ENCODE measurements at places on chromosomes 1 and 21.
A peak's percentile ranks its signal among the peaks of the same experiment; 100 is the strongest.

GRCh38 chr21:27269644-27270043 lies 302.8 kb upstream of the ADAMTS5 start:
- peak; percentile 37 for DNase-seq

- DNase-seq = no peak
Measured at GRCh38 chr1:20442920-20443625, 42.9 kb downstream of the CAMK2N1 start.

DNA sequence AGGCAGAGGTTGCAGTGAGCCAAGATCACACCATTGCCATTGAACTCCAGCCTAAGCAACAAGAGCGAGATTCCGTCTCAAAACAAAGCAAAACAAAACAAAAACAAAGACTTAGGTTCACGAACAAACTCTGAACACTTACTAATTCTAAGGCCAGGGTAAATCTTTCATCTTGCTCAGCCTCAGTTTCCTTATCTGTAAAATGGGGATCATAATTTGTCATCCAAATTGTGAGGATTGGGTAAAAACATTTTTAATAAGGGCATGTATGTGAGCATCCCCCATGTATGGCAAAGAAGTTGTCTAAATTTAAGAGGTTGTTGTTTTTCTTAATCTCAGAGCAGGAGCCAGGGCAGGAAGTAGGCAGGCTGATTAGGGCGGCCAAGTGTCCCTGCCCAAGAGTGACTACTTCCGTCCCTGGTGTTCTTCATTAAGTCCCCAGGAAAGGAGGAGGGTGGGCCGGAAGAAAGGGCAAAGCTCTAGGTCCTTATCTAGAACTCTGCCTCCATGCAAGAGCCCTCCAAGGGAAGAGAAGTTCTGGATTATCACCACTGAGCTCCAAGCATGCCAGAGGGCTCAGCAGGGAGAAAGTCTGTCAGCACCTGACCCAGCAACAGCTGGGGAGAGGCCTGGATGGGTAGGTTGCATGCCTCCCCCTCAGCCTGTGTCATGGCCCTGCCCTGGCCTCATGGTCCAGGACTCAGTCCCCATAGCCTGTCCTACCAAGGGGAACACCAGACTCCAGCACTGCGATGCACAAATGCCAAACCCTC lies 49.9 kb upstream of the CLIC4 start:
- no peak for DNase-seq

GRCh38 chr1:203480525-203481084 lies 5.0 kb downstream of the PRELP start:
- peak; percentile 71 for DNase-seq

- DNase-seq = no peak
Measured at GRCh38 chr1:41340655-41341364, 20.4 kb upstream of the FOXO6 start.

DNA sequence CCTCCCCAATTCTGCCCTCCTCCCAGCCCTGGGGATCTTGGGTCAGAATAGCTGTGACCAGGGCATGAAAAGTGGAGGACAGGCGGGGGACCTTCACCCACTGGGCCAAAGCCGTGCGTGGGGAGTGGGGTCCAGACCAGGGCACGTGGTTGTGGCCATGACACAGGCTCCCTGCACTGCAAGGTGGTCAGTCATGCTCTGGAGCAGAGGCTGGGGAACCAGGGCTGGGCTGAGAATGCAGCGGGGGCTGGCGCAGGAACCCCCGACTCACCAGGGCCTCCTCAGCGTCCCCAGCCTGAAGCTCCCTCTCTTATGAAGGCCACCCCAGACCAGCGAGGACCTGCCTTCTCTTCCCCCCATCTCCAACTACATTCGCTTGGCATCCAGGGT lies 2.7 kb downstream of the DVL1 start:
- no peak for DNase-seq

DNA sequence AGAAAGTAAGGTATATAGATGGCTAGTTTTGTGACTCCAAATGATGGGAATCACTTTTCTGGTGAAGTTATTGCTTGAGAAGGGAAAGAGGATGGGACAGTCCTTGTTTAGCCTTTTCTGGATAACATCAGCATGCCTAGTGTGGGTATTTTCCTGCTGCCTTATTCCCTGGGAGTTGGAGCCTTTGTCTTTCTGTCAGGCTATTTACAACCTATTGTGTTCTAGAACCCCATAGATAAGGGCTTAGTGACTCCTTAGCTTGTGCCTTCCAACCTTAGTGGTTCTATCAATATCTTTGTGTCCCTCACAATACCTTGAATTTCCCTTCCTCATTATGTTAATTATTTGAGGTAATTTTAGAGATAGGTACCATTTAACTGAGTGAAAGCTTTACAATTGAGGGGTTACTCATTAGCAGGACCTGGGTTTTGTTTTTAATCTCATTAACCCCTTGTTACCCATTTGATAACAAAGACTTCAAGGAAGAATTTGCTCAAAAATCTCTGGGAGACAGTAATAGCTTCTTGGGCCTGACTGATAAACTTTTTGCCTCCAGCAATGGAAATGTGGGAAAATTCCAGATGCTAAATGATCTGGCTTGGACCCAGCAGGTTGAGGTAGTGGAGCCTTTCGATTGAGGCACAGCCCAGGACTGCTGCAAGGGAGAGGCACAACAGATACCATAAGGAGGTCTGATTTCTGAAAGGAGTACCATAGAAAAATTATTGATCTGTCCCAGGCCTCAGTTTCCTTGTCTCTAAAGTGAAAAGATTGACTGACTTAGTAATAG lies 49.0 kb downstream of the CACHD1 start:
- DNase-seq = no peak

GRCh38 chr1:98981917-98982513 lies 22.6 kb downstream of the PLPPR5 start:
- peak; percentile 24 for DNase-seq

DNA sequence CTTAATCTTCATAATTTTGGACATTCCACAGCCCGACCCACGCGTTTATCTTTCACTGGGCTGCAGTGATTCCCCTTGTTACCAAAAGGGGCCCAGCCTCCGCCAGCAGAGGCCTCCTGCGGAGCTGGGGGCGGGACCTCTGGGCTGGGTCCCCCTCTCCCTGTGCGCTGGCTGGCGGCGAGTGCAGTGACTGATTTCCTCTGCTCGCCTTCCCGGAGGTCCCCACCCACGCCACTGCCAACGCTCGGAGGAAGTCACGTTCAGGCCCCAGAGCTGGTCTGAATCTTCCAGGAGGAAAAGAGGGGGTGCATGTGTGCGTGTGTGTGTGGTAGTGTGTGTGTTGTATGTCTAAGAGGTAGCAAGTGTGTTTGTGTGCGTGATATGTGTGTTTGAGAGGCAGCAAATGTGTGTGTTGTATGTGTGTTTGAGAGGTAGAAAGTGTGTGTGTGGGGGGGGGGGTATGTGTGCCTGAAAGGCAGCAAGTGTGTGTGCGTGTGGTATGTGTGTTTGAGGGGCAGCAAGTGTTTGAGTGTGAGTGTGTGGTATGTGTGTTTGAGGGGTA lies 35.0 kb upstream of the JAK1 start:
- peak; percentile 21 for DNase-seq

DNA sequence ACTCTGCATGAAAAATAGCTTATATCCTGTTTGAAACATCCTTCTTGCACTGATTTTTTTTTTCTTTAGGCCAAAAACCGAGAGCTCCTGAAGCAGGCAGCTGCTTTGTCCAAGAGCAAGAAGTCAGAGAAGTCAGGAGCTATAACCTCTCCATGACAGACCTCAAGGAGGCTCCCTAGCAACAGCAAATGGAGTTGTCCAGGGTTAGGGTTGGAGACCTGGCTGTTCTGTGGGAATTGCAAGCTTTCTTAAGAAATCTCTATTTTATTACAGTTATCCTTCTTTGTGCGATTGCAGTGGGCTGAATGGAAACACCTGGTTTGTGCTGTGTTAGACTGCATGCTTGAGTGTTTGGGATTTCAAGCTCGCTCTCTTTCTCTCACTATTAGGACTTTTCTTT lies 12.6 kb upstream of the STX12 start:
- DNase-seq = no peak

GRCh38 chr1:226571893-226572292 lies 23.3 kb downstream of the STUM start:
- DNase-seq = no peak

GRCh38 chr1:65958561-65959350 lies 166.1 kb downstream of the PDE4B start:
- peak; percentile 71 for DNase-seq

DNA sequence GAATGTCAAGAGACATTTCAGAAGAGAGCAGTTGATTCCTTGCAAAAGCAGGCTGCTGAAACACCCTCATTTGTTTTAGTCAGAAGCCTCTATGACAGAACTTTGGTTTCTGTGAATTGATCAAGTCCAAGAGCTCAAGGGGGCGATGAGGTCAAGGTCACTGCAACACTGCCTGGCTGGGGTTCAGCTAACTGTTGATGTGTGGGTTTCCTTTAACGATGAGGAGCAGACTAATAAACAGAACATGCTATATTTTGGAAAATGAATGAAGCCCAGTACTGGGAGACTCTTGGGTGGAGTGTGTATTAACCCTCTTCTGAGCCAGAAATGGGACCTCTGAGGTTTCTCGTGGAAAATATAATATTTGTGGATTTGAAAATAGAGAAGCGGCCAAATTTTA lies 109.3 kb downstream of the ZC3H11B start:
- no peak for DNase-seq

- DNase-seq = peak; percentile 34
Measured at GRCh38 chr1:58447886-58448285, 98.6 kb downstream of the OMA1 start.

- no peak for DNase-seq
Measured at GRCh38 chr21:42063571-42064521, 7.3 kb upstream of the UMODL1 start.

DNA sequence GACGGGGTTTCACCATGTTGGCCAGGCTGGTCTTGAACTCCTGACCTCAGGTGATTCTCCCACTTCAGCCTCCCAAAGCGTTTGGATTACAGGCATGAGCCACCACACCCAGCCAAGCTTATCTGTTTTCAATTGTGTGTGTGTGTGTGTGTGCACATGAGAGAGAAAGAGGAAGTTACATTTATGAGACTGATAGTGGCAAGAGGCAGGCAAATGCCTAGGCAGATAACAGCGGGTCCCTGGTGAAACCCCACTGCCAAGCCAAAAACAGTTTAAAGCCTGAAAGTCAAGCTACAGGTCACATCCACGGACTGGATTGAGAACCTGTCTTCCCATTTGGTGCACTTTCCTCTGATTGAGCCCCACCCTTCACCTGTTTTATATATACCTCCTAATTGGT lies 35.1 kb upstream of the IFNGR2 start:
- DNase-seq = no peak

DNA sequence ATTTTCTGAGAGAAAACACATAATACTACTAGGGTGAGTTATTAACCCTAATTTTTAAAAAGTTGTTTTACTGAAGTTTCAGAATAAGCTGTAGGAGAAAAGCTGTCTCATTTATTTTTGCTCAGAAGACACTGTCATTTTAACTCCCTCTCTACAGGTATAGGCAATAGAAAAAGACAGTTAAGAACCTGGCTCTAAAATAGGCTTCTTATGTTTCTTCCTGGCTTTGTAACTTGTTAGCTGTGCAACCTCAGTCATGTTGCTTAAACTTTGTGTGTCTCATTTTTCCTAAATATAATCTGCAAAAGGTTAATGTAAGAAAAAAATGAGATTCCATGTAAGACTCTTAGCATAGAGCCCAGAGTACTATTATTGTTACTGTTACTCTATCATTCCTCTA lies 64.4 kb downstream of the TTLL7 start:
- DNase-seq = no peak

DNA sequence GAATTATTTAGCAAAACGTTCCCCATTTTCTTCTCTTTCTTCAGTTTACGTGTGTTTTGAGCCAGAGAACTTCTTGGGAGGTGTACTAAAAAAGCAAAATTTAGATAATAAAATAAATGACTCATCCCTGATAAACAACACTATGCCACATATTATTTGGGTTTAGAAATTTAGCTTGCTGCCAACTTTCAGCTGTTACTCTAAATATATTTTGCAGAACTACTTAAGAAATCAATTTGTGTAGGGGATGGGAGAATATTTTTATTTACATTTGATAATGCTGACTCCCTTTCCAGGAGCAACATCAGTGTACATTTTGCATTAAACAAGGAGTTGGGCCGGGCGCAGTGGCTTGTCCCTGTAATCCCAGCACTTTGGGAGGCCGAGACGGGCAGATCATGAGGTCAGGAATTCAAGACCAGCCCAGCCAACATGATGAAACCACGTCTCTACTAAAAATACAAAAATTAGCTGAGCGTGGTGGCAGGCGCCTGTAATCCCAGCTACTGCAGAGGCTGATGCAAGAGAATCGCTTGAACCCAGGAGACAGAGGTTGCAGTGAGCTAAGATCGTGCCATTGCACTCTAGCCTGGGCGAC lies 151.4 kb upstream of the ZRANB2 start:
- DNase-seq = no peak

- DNase-seq = no peak
Measured at GRCh38 chr1:243732637-243733036, 117.4 kb downstream of the AKT3 start.

- peak; percentile 2 for DNase-seq
Measured at GRCh38 chr1:194084755-194085154, 898.3 kb upstream of the B3GALT2 start.

DNA sequence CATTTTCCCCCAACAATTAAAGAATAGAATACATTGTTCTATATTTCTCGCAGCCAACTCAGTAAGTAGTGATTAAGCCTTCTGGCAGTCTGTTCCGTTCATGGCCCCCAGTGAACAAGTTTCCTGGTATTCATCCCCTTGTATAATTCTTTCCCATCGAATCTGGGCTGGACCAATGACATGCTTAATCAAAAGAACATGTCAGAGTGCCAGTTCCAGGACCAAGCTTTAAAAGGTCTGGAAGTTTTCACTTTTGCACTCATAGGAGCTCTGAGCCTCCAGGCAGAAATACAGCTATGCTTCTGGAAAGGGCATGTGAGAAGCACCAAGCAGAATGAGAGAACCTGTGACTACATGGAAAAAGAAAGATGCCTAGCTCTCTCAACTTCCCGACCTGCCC lies 22.5 kb upstream of the DPYD start:
- DNase-seq = peak; percentile 76

GRCh38 chr1:202126426-202126825 lies 3.7 kb downstream of the GPR37L1 start:
- DNase-seq = no peak

DNA sequence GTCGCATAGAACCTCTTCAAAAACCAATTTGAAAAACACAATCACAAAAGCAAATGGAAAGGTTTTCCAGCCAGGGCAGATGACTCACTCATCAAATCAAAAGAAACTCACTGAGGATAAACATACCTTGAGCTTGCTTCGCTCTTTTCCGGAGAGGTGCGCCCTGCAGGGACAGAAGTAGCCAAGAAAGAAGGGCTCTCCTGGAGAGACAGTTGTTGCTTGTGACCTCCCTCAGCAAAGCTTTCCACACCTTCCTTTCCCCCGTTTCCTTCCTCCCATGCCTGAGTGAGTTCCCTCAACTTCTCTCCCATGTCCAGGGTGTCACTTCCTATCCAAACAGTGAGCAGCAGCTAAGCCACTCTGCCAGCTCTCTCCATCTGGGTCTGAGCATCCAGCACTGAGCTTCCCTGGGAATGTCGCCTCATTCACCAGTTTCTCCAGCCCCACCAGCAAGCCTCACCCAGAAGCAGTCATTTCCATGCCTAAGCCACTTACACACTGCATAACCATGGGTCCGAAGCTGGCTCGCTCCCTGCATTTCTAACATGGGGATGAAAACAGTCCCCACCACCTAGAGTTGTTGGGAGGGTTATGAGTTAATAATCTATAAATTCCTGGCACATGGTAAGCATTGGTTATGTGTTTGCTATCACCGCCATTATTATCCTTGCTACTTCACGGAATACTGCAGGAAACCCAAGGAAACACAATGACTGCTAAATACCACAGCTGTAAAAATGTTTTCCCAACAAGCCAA lies 75.0 kb downstream of the PTPN14 start:
- DNase-seq = peak; percentile 70
